ENCODE measurements at places on chromosomes 3 and 15.

- no peak for DNase-seq
Measured at GRCh38 chr3:54863366-54863765, 64.5 kb downstream of the LRTM1 start.

GRCh38 chr15:70086636-70087035, 11.1 kb downstream of the TLE3 start:
- DNase-seq, result no peak

GRCh38 chr15:89963301-89964231, 37.6 kb upstream of the ZNF710 start:
- DNase-seq, result no peak

DNA sequence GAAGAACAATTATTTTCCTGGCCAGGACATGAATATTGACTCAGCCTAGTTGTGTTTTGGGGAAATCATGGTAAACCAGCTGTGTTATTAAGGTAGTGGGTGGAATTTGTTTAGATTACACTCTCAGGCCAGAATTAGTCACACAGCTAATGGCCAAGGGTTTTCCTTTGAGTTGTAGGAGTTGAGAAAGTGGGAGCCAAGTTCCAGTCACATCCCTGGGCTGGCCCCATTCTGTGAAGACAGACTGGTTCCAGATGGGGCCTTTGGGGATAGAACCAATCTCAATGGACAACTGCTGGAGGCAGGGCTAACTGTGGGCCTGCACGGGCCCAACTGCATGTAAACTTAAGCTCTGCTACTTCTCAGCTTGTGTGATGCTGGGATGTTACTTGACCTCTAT, 1.4 kb upstream of the RASL12 start:
- no peak for DNase-seq

- DNase-seq, result no peak
Measured at GRCh38 chr3:81908561-81908960, 147.1 kb upstream of the GBE1 start.

DNA sequence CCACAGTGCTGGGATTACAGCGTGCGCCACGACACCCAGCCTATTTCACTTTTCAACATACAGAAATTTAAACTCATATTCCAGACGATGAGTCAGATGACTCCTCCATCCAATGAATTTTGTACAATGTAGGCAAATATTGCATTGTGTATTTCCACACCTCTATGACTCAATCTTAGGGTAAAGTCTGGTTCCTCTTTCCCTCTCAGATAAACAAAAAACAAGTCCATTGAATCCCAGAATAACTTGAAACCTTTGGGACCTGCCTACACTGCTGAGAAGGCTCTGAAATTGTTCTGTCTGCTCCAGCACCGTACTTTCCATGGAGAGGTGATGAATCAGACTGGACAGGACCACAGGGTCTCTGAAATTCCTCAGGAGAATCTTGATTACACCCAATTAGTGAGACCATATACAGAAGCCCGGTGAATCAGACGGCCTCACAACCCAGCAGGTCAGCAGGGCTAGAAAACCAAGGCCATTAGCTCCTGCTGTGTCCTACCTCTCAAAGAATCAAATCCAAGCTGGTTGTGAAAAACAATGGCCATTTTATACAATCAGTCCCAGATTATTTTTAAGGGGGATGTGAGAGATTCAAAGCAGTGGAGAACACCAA, 112.6 kb downstream of the ERC2 start:
- no peak for DNase-seq

- no peak for DNase-seq
Measured at GRCh38 chr3:61682671-61683548, 121.5 kb downstream of the PTPRG start.

GRCh38 chr3:138809500-138810256, 25.1 kb downstream of the PIK3CB start:
- no peak for DNase-seq

DNA sequence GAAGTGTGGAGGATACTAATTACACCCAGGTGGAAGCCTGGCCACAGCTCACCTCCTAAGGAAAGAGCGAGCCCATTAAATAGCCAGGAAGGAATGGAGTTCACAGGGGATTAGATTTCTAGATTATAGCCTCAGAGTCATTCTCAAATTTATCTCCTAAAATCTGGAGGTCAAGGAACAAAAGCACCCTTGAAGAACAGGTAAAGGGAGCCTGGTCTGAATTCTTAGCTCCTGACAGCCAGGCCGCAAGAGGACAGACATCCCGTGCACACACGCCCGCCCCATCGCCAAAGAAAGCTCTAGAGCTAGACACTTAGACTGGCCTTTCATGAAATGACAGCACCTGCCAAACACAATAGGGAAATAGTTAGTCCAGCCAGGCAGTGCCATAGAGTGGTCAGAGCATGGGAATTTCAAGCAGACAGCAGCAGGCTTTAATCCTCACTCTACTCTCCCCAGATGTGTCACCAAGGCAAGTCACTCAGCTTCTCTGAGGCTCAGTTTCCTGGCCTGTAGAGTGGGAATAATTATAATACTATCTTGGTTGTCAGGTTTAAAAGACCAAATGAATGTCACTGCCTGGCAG, 59.2 kb downstream of the LIPC start:
- no peak for DNase-seq

DNA sequence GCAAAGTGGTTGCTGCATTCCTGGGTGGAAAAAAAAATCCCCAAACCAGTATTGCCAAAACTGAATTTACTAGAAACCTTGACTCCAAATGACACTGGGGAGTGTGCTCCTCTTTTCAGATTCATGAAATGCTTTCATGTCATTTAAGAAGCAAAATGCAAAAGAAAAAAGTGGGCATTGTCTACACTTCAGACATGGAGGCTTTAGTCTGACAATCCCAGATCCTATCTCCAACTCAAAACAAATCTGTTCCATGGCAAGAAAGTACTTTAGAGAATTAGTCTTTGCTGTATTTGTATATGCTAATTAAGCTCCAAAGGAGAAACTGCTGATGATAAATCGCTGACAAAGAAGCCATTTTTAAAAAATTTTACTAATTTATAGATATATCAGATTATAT, 366.7 kb downstream of the MAGI1 start:
- no peak for DNase-seq

- DNase-seq, result no peak
Measured at GRCh38 chr3:50264383-50264963, 4.5 kb upstream of the SEMA3B start.

DNA sequence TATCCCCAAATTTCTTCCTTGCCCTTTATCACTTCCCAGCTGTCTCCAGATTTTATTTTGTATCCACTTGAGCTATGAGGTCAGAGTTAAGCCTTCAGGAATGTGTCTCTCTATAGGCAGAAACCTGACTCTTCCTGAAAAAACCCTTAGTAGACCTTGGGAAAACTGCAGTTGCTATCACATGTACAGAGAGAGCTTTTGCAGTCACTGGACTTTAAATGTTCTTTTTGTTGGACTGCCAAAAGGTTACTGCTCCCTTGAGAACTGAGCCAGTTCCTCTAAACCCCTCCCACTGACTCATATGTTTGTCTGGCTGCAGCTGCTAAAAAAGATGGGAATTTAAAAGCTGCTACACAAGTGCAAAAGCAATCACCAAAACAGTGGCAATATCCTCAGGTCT, 169.1 kb upstream of the CCDC54 start:
- DNase-seq, result no peak

DNA sequence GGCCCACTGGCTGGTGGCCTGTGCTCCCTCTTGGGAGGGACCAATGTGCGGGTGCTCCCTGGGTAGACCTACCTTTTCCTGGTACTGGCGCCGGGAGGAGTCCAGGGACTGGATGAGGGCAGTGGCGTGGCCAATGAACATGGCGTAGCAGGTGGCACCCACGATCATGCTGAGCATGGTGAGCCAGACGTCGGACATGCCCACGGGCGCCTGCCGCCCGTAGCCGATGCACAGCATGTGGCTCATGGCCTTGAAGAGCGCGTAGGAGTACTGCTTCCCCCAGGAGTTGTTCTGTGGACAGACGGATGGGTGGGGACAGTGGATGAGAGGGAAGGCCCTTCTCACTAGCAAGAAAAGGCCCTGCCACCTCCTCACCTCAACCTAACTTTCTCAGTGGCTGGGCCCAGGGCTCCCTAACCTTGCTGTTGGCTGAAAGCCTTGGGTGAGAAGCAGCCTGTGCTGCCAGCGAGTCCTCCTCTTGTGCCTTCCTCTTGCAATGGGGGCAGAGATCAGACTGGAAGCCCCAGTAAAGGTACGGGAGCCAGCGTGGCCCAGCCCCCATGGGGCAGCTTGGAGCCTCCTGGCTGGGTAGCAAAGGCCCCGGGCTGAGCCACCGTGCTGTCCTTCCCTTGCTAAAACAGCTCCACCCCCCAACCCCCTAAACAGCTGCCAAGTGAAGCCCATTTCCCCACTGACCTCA, 39.1 kb downstream of the HCN4 start:
- no peak for DNase-seq

GRCh38 chr15:99275061-99275460, 23.8 kb downstream of the LRRC28 start:
- no peak for DNase-seq

Measured in naive thymus-derived CD8-positive, alpha-beta T cell (primary cell).